ENCODE measurements at places on chromosomes 7 and 10.

GRCh38 chr10:61124756-61125530 is 181.0 kb upstream of the RHOBTB1 start:
- DNase-seq: no peak

GRCh38 chr10:109968953-109969759 is 38.6 kb upstream of the ADD3 start:
- no peak for DNase-seq

DNA sequence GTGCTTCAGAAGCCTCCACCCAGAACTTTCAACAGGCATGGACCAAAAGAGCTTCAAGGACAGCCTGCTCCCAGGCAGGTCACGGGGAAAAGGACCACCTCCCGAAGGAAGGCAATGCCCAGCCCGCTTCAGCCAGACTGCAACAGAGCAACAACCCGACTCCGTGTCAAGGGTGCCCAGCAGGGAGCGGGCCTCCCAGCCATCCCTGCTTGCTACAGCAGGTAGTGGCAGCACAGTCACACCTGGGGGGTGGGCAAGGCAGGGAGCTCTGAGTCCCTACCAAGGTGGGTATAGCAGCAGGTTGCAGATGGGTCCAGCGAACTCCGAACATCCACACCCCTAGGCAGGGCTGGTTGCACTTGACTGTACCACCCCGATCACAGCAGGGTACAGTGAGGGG is 467.8 kb upstream of the PFKP start:
- DNase-seq: no peak

DNA sequence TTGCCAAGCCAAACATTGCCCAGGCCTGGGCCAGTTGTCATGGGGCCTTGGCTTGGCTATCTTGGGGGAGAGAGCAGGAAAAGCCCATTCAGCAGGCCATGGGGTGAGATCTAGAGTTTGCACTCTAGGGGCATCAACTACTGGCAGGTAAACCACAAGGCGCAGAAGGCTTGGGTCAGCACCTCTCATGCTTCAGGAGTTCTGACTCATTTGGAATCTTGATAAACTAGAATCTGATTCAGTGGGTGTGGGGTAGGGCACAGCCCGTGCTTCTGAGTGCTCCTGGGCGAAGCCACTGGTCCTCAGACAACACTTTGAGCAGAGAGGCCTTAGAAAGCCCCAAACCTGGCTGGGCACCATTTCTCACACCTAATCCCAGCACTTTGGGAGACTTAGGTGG is 81.1 kb downstream of the RGS10 start:
- DNase-seq: no peak
